CD4-positive, alpha-beta T cell treated with Interleukin-21 for 1 hour (primary cell): ENCODE measurements at places on chromosomes 2 and 18.

DNA sequence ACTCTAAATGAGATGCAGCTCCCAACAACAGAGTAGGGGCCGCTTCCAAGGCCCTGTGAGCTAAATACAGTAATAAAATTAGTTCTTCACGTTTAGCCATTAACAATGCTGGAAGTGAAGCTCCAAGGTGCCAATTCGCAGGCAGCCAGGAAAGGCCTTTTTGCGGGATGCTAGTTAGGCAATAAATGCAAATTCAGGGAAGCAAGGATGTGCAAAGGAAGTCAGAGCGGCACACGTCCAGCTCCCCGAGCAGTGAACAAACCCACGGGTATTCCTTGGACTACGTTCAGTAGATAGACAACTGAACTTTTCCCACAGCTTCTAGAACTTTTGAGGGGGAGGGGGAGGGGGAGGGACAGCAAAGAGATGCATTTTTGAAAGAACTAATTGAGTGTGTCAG is 6.9 kb downstream of the ZNF516 start:
- DNase-seq, result no peak

DNA sequence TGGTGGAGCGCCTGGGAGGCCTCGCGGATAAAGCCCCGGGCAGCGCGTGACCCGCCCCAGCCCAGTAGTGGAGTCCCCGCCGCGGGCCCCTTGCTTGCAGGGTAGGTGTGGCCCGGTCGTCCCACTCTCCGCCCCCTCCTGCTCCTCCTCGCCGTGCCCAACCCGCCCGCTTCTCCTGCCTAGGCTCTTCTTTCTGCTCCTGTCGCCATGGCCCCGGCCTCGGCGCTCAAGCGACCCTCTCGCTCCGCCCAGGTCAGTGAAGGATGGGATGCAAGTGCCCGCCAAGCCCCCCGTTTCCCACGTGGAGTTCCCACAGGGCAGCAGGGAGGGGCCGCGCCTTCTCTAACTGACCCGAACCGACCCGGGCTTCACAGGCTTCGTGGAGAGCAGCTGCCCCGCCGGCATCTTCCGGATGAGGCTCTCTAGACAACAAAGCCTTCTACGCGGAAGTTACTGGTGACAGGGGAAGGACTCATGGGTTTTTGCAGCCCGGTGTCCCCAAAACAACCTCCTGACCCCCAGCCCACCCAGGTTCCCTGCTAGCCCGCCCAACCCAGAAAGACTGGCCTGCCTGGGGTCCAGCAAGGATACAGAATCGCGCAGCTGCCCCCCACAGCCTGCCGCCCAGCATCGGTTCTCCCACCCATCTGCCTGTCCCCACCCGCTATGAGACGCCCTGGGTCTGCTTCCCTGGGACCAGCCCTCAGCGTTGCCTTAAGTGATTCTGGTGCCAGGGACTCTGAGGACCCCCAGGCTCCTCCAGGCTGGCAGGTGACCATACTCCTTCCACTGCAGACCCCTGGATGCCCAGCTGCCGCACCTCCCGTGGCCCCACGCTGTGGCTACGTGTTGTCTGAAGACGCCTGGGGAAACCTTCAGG is 32.8 kb downstream of the TTC32 start:
- DNase-seq, result peak; percentile 66

DNA sequence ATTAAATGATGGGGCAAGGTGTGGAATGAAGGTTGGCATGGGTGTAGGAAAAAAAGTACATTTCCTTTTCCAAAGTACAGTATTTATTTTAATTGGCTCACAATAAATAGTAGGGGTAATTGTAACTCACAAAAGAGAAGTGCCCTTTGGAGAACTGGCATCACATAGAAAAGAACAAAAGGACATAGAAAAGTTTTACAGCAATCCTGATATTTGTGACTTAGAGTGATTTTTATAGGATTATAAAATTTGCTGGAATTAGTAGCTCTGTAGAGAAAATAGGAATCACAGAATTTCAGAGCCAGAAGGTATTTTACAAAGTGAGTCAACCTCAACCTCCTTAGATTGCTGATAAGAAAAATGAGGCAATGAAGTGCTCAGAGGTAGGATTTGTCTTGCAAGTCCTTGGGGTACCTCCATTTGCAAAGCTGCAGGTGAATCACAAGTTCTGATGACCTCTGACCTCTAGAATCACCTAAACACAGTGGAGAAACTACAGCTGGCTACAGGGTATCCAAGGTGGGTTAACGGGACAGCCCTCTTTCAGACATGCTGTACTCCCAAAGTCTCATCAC is 133.6 kb downstream of the SOCS6 start:
- no peak for DNase-seq

- no peak for DNase-seq
Measured at GRCh38 chr18:50053111-50053510, 141.8 kb downstream of the MYO5B start.

DNA sequence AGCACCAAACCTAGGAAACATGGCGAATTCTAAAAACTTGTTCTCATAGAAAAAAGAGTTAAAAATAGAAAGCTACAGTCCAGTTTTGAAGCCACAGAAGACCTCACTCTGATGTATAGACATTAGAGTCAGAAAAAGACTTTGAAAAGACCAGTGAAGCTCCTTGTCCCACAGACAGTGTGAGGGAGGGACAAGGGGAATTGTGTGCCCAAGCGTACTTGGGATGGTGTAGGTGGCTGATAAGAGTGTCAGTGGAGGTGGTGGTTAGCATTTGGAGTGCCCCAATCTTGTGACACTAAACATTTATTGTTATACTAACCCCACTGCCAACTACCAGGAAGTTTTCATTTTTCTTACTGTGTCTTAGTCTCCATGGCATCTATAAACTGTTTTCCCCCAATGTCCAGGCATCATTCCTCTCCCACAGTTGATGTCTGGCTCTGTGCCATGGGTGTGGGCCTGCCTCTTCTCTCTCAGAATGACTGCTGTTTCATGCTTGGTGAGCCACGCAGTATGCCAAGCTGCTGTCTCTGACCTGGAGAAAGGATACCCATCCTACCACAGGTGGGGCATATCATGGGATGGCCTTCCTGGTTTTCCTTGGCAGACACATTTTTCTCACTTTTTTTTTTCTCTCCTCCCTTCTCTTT is 161.4 kb downstream of the RPIA start:
- no peak for DNase-seq

GRCh38 chr2:25112113-25112512 is 56.3 kb downstream of the POMC start:
- DNase-seq, result no peak

DNA sequence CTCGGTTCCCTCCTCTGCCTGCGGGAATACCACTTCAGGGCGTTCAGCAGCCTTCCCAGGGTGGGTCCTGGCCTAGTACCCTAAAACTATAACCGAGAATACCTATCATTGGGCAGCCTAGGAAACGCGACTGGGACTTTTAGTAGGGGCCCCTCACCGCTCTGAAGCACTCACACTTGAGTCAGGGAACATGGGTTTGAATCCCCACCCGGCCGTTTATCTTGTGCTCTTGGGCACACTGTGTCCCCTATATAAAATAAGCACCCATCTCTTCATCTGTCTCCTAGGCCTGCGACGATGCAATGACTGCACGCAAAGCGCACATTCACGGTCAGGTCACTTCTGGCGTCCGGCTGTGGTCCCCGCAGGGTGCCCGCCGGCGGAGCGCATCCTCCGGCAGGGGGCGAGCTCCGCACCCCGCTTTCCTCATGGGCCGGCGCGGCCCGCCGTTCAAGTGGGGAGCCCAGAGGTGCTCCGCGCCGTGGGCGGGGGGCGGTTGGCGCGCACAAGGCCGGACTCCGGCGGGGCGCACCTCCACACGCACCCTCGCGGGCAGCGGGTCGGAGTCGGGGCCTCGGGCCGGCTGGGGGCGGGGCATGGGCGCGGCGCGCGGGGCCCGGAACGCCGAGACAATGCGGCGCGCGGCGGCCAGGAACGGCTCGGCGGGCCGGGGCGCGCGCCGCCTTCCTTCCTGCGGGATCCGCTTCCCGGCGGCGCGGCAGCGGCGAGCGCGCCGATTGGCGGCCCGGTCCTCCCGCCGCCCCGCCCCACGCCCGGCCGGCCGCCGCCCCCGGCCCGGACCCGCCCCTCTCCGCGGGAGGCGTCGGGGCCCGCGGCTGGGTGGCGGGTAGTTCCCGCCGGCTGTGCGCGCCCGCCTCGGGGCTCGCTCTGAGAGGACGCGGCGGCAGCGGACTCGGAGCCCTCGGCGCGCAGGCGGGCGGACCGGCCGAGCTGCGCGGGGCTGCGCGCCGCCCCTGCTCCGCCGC is at the start of gene ASAP2:
ASAP2 (plus strand) TSS at position 850 of the 986 bp plus-strand sequence. CDS start 293 bp downstream, outside the sequence.
- DNase-seq, result peak; percentile 6

GRCh38 chr2:235510318-235510717 is 16.5 kb downstream of the AGAP1 start:
- DNase-seq, result no peak

DNA sequence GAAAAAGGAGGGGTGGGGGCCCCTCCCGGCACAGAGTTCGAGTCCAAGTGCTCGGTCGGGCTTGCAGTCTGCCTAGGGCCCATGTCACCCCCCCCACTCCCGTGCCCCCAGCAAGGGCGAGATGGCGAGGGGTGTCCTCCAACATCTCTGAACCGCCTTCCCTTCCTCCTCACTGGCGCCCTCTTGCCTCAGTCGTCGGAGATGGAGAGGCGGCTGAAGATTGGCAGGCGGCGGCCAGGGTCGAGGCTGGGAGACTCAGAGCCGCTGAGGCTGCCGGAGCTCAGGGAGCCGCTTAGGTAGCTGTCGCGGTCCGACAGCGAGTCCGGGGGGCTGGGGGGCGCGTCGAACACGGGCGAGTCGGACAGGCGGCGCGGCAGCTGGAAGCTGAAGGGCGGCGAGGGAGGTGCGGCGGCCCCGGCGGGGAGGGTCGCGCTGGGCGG is 2.3 kb downstream of the ZFP36L2 start:
- DNase-seq, result peak; percentile 78

- DNase-seq, result no peak
Measured at GRCh38 chr2:148599109-148599991, 45.2 kb upstream of the EPC2 start.

DNA sequence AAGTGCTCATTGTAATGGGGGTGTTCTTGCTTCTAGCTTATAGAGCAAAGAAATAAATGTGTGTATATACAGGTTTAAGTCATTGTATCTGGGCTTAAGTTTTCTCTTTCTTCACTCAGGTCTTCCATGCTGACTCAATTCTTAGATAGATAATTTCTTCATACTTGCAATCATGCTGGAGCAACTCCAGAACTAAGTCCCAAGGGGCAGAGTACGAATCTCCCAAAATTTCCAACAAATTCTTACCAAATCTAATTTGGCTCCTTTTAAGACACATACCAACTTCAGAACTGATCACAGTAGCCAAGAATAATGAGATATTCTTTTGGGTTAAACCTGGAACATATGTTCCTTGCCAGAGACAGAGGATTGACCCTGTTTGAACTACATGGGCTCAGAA is 4.3 kb upstream of the SPAG16 start:
- DNase-seq, result no peak

- no peak for DNase-seq
Measured at GRCh38 chr2:107992069-107992468, 5.7 kb downstream of the SLC5A7 start.

DNA sequence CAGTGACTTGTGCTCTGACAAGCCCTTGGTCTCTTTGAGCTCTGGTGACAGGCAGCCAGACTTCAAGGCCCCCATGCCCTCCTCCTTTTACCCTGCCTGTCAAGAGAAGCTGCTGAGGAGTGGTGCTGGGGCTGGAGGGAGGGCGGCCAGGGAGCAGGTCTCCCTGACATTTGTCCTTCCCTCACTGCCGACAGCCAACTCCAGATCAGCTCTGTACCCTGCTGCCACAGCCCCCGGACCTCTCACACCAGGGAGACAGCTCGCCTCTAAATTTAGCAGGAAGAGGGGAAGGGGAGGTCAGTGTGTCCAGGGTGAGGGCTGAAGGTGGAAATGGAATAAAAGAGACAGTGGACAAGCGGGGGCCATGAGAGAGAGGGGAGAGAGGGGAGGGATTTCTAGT is 155.8 kb downstream of the TDRD15 start:
- no peak for DNase-seq

DNA sequence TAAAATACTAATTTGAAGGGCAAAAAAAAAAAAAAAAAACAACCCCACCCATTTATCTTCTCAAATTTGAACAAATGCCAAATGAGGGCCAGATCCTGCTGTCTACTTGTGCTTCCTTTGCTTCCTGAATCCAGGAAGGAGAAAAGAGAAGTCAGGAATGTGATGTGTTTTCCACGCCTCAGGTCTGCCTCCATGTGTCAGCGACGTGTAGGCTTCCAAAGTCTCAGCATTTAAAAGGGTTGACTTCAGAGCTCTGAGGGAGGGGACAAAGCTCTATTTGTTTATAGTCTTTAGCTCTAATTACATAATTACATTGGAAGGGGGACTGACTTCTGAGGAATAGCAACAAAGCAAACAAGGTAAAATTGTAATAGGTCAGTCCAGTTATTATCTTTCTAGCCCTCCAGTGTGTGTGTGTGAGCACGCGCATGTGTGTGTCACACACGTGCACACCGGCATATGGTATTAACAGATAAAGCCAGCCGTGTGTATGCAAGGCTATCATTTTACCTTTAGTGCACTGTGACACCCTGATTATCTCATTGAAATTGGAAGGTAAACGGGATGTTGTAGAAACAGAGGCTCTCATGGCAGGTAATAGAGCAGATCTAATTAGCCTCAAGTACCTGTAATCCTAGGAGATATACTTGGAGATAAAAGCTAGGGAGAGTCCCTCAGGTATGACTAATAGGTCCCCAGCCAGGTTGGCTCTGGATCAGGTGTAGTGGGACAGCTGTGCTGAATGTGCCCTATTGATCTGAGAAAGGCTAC is 911.4 kb upstream of the ZEB2 start:
- no peak for DNase-seq

GRCh38 chr2:20391951-20392699 is 41.5 kb upstream of the PUM2 start:
- DNase-seq, result no peak
